ENCODE measurements at places on chromosomes 5 and 9.

GRCh38 chr5:159104051-159104651 lies 4.4 kb upstream of the EBF1 start:
- no peak for DNase-seq

DNA sequence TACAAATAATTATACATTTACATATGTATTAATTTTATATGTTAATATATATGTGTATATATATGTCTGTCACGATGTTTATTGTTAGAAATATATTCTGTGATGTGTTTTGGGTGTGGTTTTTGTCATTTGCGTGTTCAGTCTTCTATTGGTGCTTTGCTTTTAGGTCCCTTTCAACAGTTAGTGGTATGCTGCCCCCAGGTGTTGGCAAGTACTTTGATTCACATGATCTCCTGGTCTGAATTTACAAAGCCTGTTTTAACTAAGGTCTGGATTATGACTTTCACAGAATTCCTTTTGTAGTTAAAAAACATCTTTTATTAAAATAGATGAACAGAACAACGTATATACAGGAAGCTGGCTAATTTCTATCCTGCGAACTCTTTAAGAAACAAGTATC lies 271.5 kb downstream of the CCDC171 start:
- DNase-seq, result no peak

GRCh38 chr5:32785611-32786254 lies 74.6 kb downstream of the NPR3 start:
- DNase-seq, result no peak

DNA sequence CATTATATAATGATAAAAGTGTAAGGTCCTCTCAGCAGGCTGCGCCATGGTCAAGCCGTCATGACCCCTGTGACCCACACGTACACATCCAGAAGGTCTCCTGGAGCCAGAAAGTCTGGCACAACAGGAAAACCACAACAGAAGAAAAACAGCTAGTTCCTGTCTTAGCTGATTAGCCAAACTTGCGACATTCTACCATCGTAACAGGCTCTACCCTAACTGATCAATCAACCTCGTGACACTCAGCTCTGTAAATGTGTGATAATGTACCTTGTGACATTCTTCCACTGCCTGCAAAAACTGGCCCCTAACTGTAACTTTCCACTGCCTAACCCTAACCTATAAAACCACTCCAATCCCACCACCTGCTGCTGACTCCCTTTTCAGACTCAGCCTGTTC lies 316.4 kb upstream of the TUSC1 start:
- no peak for DNase-seq

GRCh38 chr5:14258840-14259239 lies 115.7 kb downstream of the TRIO start:
- no peak for DNase-seq

DNA sequence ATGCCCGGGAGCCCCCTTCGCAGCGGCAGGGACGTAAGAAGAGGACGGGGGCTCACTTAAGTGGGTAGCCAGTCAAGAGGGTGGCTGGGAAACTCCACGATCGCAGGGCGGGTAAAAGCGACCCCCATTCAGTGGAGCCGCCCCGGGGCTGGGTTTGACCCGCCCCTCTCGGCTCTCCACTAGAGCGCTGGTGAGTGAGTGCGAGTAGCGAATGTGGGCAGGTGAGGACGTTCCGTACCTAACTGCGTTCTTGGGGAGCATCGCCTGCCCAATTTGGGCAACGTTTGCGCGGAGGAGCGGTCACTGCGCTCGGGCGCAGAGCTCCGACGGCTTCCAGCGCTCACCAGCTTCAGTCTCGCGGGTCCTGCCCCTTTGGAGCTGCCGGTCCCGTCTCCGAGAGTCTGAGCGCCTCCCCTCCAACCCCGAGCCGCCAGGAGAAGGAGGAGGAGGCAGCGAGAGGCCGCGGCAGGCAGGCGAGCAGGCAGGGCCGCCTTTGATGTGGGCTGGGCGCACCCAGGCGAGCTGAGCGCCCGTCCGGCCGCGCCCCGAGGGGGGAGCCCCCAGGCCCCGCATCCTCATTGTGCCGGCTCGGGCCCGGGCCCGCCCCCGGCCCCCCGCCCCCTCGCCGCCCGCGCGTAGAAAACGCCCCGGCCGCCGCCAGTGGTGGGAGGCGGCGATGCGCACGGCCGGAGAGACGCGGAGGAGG lies at the start of gene FGF18:
FGF18 (plus strand) TSS at position 666 of the 706 bp plus-strand sequence. CDS start 553 bp downstream, outside the sequence.
- no peak for DNase-seq

GRCh38 chr9:76298521-76299144 lies 95.6 kb downstream of the RFK start:
- DNase-seq, result no peak

DNA sequence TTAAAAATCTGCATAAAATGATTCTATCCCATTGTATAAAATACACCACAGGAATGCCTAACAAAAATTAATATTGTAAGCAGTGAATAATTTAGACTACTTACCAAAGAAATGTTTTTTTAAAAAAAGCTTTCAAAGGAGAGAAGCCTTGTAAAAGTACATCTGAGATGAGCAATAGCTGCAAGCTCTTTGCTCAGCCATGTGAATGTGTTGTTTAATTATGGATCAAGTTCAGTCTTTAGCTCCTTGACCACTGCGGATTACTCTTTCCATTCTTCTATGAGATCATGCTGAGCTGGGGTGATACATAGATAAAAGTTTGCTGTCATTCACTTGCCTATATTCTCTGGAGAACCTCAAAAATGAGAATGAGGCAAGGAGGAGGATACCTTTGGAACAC lies 782.4 kb upstream of the ZNF608 start:
- no peak for DNase-seq

GRCh38 chr5:169296419-169297143 lies 4.4 kb downstream of the SLIT3 start:
- no peak for DNase-seq

DNA sequence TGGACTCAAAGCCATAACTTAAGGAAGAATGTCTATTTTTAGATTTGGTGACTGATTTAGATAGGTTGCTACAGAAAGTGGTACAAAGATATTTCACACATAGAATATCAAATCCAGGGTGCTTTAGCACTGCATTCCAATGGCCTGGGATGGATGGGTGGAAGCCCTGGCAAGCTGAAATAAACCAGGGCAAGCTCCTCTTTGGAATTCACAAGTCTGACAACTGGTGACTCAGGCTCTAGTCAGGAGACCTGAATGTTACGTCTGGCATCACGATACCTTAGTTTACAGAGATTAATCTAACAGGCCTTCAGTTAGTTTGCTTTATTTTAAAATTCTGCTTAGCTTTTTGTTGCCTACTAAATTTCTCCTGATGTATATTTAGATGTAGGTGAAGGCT lies 144.0 kb downstream of the TMC1 start:
- DNase-seq, result no peak

- DNase-seq, result no peak
These were observed 18.3 kb downstream of the MARCHF3 start for GRCh38 chr5:127011961-127012644.

- DNase-seq, result no peak
These were observed 335.6 kb downstream of the ZSWIM6 start for GRCh38 chr5:61667525-61668218.

DNA sequence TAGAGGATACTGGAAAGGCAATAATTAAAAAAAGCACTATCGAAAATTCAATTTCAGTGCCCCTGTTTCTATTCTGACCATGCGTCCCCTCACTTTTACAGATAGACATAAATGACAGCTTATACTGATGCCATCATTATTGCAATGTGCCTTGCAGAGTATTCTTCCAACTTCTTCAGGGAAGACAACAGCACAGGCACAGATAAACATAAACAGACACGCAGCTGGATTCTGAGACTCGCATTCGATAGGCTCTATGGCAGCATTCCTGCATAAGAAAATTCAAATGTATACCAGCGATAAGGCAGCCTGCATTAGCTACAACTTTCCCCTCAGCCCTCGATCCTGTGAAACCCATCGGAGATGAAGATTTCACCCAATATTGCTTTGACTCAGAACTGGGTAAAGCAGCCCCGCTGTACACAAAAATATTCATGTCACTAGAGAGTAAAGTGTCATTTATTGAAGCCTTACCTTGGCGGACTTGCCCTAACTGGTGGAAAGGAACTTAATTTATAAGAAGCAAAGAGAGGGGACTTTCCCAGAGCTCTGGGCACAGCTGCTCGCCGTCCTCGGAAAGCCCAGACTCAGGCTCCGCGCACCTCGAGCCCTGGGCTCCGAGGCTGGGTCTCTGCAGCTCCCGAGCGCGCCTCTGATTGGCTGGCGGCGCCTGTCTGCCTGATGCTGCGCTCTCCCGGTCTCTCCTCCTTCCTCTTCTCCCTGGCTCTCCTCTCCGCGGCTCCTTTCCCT lies at the start of gene CDH18:
CDH18 (minus strand) TSS at position 589 of the 750 bp plus-strand sequence. CDS start 149,214 bp downstream, outside the sequence.
- no peak for DNase-seq

GRCh38 chr9:71685394-71685793 lies 82.9 kb downstream of the CEMIP2 start:
- no peak for DNase-seq

- no peak for DNase-seq
These were observed 136.5 kb downstream of the STK32A start for GRCh38 chr5:147371290-147371689.

All from bone marrow (tissue), 2 donors.